ENCODE measurements at places on chromosomes 5 and 9. TPM values are rescaled to one million over a fixed set of nuclear protein-coding genes. Genes with fewer than 3 reads are reported as not detected.

LMBRD2 gene
- total RNA-seq = 85.8 TPM

TSSK1B gene
- 0.16 TPM for total RNA-seq

PPP2R2B gene
- total RNA-seq = 141 TPM

PHF24 gene
- total RNA-seq = 25.6 TPM

SLC6A19 gene
- not detected for total RNA-seq

GPX8 gene
- 4.4 TPM for total RNA-seq

GZMA gene
- not detected for total RNA-seq

TMEM174 gene
- total RNA-seq = not detected

GMCL2 gene
- not detected for total RNA-seq

C5orf58 gene
- total RNA-seq = not detected

LCN12 gene
- not detected for total RNA-seq

MARCHF11 gene
- 3.6 TPM for total RNA-seq

TAF11L5 gene
- not detected for total RNA-seq

HTR1A gene
- 18.2 TPM for total RNA-seq

PCDHA12 gene
- 19.8 TPM for total RNA-seq

NSG2 gene
- 565 TPM for total RNA-seq

BTNL3 gene
- total RNA-seq = not detected

S1PR3 gene
- 7.6 TPM for total RNA-seq

PCDHA2 gene
- total RNA-seq = 11.5 TPM

HACD4 gene
- total RNA-seq = 0.94 TPM

OLFM1 gene
- total RNA-seq = 77.8 TPM

RNF208 gene
- total RNA-seq = 1.4 TPM

TAF11L10 gene
- total RNA-seq = not detected

IRX1 gene
- total RNA-seq = not detected

GLRA1 gene
- total RNA-seq = 0.16 TPM

SLC35D2 gene
- total RNA-seq = 2.2 TPM

FUBP3 gene
- total RNA-seq = 42.7 TPM

F12 gene
- total RNA-seq = 3.9 TPM

ANKRD18A gene
- total RNA-seq = 6.9 TPM

PTGES gene
- 3.3 TPM for total RNA-seq

LTC4S gene
- total RNA-seq = 1.7 TPM

ZBED3 gene
- total RNA-seq = 2.2 TPM

TRMT10B gene
- total RNA-seq = 4.8 TPM

PCDHB6 gene
- 3.1 TPM for total RNA-seq

GPR21 gene
- 13.3 TPM for total RNA-seq

DMRT3 gene
- 0.16 TPM for total RNA-seq

SPINK4 gene
- not detected for total RNA-seq

PITX1 gene
- total RNA-seq = not detected

FAM78A gene
- 1.7 TPM for total RNA-seq

GFRA3 gene
- 0.16 TPM for total RNA-seq

MRRF gene
- 26.2 TPM for total RNA-seq

PRR16 gene
- 6.1 TPM for total RNA-seq

HTR4 gene
- 0.16 TPM for total RNA-seq

Measured in occipital lobe (tissue), 3 donors.